ENCODE measurements at places on chromosomes 5 and 9.

DNA sequence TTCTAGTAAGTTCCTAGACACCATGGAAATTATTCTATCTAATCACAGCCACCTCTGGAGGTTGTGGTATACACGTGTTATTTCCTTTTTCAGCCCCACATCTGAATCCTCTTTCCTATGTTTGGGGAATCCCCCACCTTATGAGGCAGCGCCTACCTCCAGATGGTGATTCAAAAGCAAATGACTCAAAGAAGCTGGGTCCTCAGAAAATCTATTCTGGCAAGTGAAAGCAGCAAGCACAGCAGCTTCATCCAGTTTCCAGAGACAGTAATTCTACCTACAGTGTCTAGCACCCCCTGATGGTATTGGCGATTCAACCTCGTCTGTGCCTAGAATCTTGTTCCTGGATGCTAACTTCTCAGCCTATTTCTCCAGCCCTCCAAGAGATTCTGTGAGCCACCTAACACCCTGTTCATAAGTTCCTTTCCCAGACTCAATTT lies 43.0 kb downstream of the STRBP start:
- DNase-seq, result peak; percentile 79

GRCh38 chr5:96280946-96281393 lies 152.1 kb downstream of the PCSK1 start:
- peak; percentile 41 for DNase-seq

DNA sequence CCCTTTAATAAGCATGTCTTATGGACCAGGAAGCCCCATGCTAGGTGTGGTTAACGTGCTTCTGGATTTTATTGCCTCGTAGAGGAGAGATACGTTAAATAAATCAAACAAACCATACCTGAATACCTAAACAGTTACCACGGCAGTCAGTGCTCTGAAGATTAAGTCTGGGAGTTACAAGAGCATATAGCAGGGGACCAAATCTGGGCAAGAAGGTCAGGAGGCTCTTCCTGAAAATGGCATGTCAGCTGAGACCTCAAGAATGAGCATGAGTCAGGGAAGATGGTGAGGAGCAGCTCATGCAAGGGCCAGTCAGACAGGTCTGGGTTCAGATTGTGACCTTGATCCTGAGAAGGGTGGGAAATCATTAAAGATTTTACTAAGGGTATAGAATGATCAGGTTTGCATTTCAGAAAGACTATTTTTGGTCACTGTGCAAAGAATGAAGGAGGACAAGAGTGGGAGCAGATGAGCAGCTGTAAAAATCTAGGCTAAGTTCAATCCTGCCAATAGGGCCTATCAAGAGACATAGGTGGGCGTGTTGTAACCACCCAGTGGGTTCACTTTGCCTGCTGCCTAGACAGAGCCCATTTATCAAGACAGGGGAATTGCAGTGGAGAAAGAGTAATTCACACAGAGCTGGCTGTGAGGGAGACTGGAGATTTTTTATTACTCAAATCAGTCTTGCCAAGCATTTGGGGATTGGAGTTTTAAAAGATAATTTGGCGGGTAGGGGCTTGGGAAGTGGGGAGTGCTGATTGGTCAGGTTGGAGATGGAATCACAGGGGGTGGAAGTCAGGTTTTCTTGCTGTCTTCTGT lies 4.8 kb upstream of the ZNF366 start:
- peak; percentile 60 for DNase-seq

DNA sequence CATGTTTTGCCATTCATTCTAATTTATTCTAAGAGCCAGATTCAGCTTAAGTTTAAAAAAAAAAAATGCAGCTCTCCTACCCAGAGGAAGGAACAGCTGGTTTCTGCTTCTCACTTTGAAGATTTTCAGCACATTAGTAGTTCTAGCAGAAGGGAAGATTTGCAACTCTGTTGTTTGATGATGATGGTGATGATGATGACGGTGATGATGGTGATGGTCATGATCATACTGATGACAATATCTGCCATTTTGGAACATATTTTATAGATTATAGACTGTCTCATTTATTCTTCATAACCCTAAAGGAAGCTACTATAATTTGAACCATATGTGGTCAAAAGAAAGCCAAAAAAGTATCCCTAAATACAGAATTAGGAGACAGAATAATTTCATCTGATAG lies 7.9 kb upstream of the MED10 start:
- DNase-seq, result no peak

- no peak for DNase-seq
Observed at GRCh38 chr9:93846349-93846748, 108.8 kb downstream of the BARX1 start.

- no peak for DNase-seq
Observed at GRCh38 chr9:134605351-134605965, 36.1 kb upstream of the COL5A1 start.

GRCh38 chr9:89686126-89686525 lies 81.3 kb downstream of the GADD45G start:
- no peak for DNase-seq

GRCh38 chr5:134979416-134979815 lies 11.7 kb downstream of the CATSPER3 start:
- no peak for DNase-seq

DNA sequence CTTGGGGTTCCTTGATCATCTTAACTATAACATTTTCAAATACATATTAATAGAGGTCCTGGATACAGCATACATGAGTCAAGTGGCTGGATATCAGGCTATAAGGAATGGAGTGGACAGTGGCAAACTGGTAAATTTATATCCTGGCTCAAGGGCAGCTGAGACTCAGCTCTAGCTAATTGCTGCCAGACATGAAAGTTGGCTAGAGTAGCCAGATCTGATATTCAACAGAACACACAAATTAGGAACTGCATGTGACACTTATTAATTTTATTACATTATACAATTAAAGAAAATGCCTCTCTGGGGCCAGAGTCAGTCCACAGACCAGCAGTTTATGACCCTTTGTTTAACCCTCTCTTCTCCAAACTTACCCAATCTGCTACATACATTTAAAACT lies 206.5 kb downstream of the KCTD16 start:
- DNase-seq, result no peak

- no peak for DNase-seq
Observed at GRCh38 chr9:117400171-117400570, 14.7 kb downstream of the ASTN2 start.

DNA sequence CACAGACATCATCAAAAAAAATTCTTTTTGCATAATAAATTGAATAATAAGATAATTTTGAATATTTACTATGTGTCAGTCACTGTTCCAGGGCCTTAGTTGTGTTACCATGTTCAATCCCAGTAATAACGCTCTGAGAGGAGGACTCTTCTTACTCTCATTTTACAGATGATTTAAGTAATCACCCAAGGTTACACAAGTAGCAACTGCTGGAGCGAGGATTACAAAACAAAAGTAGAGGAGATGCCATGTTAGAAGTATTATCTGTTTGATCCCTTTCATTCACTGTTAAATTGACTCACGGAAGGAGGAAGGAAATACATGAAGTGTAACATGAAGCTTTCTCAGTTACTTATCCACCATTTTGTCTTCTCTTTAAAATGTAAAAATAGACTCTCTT lies 412.8 kb downstream of the NFIB start:
- no peak for DNase-seq

DNA sequence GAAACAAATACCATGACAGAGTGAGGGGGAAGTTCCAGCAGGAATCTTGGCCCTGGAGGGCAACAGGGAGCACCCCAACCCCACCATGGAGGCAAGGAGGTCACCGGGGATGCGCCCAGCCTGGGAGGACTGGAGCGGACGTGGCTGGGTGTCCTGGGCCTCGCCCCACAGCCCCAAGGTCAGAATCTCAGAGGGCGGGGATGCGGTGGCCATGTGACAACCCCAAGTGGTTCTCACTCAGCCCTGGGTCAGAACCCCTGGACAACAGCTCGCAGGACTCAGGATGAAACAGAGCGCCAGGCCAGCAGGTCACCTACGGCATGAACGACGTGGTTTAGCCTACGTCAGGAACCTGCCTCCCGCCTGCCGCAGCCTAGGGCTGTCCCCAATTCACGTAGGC lies 64.0 kb upstream of the ZNF354A start:
- no peak for DNase-seq

GRCh38 chr5:172846249-172846648 lies 12.2 kb downstream of the ERGIC1 start:
- no peak for DNase-seq

- no peak for DNase-seq
Observed at GRCh38 chr9:15485836-15486666, 24.7 kb downstream of the PSIP1 start.

DNA sequence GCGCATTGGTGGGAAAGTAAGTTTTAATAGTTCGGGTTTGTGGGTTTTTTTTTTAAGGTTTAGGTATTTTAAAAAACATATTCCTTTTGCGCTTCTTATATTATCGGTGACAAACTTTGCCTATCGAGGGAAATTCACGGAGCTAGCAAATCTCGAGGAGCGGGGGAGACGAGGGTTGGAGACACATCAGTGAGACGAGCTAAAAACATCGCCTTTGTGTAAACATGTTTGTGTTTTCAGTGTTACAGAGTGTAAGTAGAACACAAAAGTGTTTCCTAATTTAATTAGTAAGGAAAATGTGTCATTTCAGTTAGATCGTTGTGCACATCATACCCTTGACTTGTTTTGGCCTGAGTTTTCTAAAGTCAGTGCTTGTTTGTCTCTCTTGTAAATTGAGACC lies 945 bp downstream of the BTF3 start:
- no peak for DNase-seq

DNA sequence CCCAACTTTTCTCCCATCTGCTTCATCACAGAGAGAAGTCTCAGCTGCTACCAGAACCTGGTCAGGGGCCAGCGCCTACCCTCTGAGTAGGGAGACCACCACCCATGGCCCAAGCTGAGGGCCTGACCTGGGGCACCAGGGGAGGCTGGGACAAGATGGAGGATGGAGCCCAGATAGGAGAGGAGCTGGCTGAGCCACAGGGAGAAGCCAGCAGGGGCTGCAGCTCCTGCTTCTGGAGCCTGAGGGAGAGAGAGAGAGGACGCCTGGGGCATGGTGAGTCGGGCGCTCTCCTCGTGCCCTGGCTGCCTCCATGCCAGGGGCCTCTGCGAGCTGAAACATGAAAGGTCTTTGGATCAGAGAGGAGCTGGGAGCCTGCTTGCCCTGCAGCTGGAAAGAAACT lies 1.4 kb upstream of the FOXI1 start:
- DNase-seq, result no peak

DNA sequence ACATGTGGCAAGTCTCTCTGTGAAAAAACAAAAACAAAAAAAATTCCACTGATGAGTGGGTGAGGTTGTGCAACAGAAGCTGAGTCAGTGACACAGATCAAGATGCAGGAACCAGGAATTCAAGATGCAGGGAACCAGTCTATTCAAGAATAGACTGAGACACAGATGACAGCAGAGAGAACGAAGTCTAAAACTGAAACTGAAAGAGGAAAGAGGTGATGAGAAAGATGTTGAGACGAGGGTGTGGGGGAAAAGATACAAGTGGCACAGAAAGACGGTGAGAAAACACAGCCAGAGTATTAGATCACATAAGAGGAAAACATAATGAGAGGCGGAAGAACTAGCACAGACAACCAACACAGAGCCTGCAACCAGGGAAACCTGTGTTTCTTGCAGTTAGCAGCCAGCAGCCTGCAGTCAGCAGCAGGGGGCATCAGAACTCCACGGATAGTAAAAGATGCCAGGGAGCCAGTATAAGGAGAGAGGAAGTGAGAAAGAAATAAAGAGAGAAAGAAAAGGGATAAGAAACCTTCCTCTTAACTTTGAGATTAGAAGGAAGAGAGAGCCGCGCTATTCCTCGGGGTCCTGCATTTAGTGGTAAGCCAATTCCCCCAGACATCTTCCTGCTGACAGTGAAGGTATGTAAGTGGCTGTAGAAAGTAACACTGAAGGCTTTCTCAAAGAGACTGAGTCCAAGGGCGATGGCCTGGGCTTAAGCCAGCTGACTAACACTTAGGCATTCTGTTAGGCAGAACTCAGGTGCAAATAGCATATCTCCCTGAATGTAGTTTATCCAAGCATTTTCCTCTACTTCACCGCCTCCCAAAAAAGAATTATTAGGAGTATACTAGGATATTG lies 79.0 kb downstream of the TLR4 start:
- peak; percentile 84 for DNase-seq

DNA sequence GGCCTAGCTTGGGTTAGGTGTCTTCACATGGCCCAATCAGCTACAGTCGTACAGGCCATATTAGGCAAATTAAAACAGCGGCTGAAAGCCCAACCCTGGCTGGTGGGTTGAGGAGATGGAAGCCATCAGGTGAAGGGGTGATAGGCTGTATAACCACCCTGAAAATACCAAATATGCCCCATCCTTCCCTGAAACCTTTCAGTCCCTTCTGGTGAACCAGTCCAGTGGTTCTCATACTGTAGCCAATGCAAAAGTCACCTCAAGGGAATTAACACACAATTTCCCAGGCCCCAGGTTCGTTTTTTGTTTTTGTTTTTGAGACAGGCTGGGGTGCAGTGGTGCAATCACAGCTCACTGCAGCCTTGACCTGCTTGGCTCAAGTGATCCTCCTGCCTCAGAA lies 19.8 kb upstream of the KCNV2 start:
- no peak for DNase-seq

DNA sequence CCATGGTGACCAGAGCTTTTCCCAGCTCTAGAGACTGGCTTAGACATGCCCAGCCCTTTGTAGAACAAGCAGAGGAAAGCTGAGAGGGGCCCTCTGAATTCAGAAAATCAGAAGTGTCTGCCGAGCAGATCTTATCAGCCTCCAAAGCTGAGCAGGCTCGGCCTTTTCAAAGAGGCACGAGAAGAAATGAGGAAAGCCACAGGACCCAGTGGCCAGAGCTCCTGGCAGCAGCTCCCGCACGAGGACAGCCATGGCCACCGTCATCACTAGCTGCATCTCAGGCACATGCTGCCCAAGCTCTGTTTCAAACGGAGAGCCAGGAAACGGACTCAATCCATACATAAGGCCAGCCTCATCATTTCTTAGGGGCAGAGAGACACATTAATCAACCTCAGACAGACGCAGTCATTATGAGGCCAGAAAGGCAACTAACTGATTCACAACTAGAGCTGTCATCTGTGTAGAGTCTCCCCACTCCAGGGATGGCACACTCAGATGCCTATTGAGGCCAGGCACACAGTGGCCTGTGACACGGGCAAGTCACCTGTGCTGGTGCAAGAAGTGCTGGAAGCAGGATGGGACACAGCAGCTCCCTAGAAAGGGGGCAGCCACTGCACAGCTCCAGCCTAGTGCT lies 194.7 kb downstream of the FRMD3 start:
- no peak for DNase-seq

- no peak for DNase-seq
Observed at GRCh38 chr5:180915924-180916323, 17.0 kb downstream of the BTNL8 start.

- no peak for DNase-seq
Observed at GRCh38 chr5:151953833-151954232, 29.2 kb upstream of the GLRA1 start.

GRCh38 chr9:74576176-74576575 lies 79.0 kb downstream of the RORB start:
- DNase-seq, result no peak

DNA sequence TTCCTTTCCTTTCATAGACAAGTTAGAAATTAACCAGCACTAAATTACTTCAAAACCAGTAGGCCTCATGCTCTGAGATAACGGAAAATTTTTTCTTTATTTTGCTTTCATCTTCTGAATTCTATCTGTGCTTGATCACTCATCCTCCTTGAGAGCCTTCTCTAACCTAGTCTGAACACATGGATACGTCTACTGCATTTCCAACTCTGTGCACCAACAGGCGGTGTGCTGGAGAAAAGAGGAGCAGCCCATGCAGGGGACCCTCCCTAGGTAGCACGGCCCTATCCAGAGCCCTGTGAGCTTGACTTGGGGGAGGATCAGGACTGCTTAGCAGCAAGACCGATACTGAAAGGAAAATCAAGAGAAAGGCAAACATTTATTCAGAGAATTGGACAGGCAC lies 149.8 kb downstream of the AUH start:
- DNase-seq, result no peak
